Esophagus squamous epithelium (tissue), 5 donors: ENCODE measurements at places on chromosomes 2 and 18.
A peak's percentile ranks its signal among the peaks of the same experiment; 100 is the strongest.

DNA sequence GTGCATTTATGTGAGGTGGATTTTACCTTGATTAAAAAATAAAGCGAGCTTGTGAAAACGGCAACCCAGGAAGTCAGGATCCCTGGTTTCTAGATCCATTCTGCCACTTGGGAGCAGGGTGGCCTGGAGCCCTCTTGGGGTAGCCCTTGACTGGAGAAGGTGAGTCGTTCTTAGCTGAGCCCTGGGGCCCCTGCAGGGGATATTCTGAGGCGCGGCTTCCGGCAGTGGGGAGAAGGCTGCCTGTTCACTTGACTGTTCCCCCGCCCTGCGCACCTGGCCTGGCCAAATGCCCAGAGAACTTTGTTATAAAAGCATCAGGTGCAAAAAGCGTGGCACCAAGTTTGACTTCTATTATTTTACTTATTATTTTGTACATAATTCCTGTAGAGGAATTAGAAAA, 221.9 kb downstream of the DYSF start:
- no peak for DNase-seq

- DNase-seq: no peak
Measured at GRCh38 chr2:239594019-239594771, 193.4 kb upstream of the HDAC4 start.

DNA sequence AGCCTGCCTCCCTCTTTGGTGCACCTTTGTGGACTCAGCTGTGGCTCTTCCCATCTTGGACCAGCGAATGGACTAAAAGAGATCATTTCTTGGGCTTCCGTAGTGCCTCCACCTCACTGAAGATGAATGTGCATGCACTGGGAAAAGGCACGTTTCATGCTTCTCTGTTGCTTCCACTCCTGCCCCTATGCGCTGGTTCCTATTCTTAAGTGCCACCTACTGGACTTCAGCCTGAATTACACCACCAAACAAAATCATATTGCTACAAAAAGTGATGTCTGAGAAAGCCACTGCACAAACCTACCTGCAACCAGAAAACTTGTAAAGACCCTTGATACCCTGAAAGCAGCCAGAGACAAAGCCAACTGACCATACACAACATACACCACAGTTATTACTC, 695.6 kb downstream of the TSN start:
- no peak for DNase-seq

DNA sequence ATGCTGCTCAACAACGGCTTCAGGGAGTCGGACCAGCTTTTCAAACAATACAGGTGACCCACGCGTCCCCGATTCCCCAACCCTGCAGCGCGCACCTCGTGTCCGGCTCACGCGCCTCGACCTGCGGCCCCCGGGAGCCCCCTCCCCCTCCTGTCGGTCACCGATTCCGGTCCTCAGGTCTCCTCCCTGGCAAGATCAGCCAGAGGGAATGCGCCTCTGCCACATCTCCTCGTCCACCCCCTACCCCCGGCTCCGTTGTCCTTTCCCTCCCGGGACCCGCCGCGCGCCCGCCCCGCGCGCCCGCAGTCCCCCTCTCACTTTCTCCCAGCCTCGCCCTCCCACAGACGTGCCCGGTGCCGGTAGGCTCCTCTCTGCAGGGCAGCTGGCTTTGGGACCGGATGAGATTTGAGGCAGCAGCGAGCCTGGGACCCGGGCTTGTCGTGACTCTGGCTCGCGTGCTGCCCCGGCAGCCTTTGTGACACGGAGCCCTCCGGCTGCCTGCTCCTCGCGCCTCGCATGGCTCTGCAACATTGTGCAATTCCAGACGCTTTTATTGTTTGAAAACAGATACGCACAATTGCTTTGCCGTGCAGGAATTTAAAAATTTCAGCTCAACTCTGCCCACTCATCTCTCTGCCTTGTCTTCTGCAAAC, 558 bp downstream of the TTC39C start:
- DNase-seq: no peak

DNA sequence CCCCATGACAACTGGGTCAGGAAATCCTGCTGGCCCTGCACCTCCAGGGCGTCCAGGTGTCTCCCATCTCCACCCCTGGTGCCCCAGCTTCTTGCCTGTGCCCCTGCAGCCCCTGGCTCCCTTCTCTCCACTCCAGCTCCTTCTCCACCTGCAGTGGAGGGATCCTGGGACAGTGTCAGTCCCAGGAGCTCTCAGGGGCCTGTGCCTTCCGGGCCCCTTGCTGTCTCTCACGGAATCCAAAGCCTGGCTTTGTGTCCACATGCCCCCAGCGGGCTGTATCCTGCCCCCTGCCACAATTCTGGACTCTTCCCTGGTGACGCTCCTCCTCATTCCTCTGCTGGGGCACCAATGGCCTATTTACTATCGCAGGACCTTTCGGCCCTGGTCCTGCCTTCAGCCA, 58.2 kb downstream of the MYT1L start:
- DNase-seq: no peak

GRCh38 chr18:56076723-56077122, 488.7 kb upstream of the TCF4 start:
- DNase-seq: no peak

DNA sequence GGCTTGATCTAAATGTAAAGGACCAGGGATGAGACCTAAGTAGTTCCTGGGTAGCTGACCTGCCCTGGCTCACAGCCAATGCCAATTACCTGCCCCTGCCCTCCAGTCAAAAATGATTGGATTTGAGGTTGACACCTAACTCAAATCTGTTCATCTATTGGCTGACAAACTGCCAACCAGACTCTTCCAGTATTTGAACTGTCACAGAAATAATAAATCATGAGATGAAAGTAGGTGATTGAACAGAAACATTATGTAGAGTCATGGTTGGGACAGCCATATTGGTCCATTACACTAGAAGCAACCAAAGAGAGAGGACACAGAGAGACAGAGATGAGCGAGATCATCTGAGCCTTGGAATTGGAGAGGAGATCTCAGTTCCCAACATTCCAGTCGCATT, 109.1 kb downstream of the ATL2 start:
- no peak for DNase-seq

GRCh38 chr2:134815741-134816140, 22.7 kb upstream of the ACMSD start:
- no peak for DNase-seq

DNA sequence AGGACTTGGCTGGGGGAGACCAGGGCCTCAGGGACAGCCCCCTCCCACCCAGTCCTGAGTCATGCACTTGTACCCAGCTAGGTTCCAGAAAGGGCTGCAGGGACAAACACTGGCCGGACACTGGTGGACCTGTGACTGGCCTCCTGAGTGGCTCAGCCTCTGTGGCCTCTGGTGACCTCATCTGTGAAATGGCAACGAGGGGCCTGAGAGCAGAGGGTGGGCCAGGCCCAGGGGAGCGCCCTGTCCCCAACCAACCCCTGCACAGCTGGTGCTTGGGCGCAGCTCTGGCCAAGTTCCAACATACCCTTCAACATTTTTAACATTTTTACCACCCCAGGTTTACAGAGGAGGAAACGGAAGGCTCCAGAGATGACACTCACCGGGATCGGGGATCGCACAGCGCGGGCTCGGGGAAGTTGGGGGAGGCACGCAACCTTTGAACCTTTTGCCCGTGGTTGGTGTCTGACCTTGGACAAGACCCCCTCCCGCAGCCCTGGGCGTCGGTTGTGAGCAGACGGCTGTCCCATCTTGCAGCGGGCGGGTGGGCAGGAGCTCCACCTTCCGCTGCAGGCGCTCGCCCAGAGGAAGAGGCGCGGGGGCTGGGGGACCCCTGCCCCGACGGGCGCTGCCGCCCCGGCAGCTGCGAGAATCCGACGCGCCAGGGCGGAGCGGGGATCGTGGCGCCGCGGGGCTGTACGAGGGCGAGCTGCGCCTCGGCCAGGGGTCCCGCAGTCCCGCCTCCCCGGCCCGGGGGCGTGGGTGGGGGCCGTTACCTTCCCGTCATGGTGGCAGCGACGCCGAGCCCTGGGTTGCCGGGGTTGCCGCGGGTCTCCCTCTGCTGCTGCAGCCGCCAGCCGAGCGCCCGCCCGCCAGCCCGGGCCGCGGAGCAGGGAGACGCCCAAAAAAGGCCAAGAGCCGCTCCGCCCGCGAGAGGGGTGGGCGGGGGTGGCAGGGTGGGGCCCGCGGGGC, 805 bp downstream of the LIMS2 start:
- no peak for DNase-seq

GRCh38 chr2:2328848-2329247, 2.2 kb downstream of the MYT1L start:
- DNase-seq: no peak

DNA sequence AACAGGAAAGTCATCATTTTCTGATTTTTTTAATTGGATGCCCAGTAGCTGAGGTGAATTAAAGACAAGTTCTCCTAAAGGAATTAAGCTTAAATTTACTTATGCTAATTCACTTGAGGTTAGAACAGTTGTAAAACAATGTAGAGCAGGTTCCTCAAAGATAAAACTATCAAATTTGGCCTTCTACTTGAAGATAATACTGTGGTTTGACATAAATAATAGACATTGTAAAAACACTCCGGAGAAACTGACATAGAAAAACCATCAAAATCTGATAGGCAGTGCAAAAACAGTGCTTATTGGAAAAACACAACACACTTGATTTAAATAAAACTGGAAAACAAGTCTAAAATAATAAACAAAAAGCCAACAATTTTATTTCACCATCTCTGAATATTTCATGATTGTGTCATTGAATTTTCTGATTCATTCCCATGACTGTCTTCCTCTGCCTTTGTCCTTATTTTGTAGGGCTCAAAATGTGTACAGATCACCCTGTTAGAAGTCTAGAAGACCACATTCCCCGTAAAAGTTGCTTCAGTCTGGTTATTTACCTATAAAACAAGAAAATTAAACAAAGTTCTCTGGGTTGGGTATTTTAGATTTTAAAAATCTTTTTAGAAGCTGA, 28.3 kb upstream of the SLC40A1 start:
- no peak for DNase-seq

DNA sequence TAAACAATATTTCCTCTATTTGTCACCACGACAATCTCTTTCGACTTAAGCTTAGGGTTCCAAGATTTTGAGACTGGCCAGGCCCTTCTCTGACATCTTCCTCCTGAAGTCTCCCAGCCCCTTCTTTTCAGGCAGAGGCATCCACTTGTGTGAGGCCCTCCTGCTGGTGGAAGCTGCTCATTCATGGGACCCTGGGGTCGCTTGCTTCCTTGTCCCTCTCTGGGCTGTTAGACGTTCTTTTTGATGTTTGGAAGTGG, 188.2 kb upstream of the APCDD1 start:
- no peak for DNase-seq

GRCh38 chr2:42046819-42047487, 868 bp upstream of the PKDCC start:
- DNase-seq: no peak

DNA sequence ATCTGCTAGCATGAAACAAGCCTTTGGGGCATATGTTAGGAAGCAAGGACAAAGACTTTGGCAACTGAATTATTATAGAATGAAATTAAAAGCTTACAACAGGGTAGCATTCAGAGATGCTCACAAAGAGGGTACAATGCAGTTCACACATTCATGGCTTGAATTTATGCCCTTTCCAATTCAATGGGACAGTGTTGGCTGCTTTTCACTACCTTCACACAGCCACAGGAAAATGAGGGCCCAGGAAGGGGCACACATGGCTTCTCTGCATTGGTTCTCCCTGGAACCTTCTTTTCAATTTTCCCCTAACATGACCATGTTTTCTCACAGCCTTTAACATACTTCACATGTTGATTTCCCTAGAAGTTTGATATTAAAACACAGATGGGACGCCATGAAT, 978.1 kb downstream of the TMEM182 start:
- no peak for DNase-seq

GRCh38 chr2:9919512-9919911, 32.0 kb upstream of the GRHL1 start:
- DNase-seq: no peak

DNA sequence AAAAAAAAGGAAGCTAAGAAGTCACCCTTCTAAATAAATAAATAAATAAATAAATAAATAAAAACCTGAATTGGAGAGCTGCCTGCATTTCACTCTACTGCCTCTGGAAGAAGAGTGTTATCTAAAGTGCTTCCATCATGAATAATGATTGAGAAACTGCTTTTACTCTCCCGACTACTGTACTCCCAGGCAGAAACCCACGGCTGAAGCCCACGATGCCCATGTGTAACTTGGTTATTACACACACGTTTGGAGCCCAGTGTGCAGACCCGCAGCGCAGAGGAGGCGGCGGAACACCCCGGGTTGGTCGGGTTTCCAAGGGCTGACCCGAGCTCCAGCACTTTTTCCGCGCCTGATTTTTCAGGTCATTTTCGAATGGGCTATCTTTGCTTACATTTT, 697 bp upstream of the SPATS2L start:
- DNase-seq: no peak

- DNase-seq: no peak
Measured at GRCh38 chr2:108182489-108182888, 57.3 kb upstream of the SULT1C3 start.

DNA sequence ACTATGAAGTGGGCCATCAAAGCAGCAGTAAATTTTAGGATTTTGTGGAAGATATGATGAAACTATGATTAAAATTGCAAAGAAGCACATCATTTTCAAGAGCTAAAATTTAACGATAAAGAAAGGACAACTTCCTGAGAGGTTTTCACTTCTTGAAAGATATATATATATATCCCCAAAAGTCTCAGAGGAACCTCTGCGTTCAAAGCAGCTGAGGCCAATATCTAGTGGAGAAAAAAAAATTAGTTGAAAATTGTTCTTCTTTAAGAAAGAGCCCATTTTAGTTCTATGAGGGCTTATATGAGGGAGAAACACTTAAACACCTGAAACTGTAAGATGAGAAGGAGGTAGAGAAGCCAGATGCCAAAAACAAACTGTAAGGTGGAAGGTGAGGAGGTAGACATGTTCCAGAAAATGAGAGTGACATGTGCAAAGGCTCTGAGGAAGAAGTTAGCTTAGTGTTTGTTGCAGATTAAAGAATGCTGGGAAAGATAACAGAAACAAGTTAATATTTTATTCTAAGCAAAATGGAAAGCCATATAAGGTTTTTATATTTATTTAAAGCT, 72.9 kb upstream of the VRK2 start:
- DNase-seq: no peak

DNA sequence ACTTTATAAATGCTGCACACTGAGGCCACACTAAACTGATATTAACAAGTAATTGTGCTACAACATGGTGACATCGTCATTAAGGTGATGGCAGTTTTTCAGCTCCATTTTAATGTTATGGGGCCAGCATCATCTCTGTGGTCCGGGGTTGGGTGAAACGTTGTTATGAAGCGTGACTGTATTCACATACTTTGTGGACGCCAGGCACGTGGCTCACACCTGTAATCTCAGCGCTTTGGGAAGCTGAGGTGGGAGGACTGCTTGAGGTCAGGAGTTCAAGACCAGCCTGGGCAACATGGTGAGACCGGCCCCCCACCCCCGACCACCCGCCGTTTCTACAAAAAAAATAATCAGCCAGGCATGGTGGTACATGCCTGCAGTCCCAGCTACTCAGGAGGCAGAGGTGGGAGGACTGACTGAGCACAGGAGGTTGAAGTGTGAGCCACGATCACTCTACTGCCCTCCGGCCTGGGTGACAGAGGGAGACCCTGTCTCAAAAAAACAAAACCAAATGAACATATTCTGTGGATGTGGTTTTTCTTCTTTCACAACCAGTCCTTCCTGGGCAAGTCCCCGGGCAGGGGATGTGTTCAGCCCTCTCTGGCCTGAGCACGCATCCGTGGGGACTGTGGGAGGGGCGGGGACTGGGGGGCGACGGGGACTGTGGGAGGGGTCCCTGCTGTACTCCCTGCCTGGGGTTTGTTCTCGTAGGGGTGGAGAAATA, 12.9 kb upstream of the GAL3ST2 start:
- DNase-seq: no peak

GRCh38 chr18:45722899-45723298, 1.1 kb upstream of the SLC14A1 start:
- peak; percentile 2 for DNase-seq
